ENCODE measurements at places on chromosomes 6 and 20.
A peak's percentile ranks its signal among the peaks of the same experiment; 100 is the strongest.

DNA sequence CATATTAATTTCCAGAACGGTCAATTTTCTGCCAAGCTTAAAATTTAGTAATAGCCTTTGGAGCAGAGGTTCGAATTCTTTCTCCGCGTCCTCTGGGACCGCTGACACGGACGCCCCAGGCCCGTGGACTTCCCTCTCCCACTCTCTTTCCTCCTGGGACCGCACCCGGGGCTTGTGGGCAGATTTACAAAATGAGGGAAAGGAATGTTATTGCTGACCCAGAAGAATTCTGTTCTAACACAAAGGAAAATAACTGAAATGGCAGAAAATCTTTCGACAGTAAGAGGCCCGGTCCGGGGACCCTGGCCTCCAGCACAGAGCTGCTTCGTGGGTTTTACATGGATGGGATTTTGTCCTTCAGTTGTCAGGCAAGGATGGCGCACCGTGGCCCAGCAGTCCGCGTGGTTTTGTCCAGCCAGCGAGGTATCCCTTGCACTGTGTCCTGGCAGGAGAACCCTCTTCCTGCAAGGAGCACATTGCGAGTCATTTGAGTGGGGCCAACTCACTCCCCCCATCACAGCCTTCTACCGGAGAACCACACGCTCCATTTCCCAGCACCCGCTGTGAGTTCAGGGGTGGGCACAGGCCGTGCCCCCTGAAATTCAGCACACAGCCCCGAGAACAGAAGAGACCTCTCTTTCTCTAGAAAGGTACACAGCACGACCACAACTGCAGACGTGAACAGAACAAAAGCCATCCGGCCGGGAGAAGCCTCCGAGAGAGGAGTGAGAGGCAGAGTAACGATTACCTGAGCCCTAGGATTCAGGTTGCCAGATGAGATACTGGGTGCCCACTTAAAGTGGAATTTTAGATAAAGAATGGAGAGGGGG, 106.0 kb upstream of the AFDN start:
- no peak for DNase-seq

DNA sequence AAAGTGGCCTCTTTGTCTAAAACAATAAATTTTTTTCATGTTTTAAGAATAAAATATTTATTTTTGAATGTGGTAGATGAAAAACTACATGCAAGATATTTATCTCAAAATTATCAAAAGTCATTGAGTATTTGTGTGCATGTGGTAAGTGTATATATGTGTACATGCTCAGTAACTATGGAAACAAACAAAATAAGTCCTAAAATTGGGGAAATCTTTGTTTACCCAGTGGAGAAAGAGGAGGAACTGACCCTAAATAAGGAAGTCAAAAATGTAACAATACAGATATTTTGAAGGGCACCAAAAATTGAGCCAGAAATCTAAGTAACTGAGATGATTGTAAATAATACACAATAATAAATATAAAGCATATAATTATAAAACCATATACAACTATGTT, 639.2 kb downstream of the MAFB start:
- DNase-seq, result no peak

DNA sequence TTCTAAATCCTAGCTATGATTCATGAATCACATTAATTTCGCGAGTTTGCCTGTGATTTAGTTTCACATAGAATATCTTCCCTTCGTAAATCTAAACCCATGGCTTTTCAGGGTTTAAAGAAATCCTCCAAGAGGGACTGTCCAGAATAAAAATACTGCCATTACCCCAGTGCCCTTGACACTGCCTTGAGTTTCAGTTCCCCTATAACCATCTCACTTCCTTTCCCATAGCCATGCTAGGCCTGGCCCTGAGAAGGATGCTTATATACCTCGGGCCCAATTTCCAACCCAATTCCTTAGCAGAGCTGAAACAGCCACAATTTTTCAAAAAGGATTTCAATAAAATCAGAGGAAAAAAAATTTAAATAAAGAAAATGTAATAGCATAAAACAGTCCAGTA, 697.3 kb downstream of the FRK start:
- DNase-seq, result no peak

DNA sequence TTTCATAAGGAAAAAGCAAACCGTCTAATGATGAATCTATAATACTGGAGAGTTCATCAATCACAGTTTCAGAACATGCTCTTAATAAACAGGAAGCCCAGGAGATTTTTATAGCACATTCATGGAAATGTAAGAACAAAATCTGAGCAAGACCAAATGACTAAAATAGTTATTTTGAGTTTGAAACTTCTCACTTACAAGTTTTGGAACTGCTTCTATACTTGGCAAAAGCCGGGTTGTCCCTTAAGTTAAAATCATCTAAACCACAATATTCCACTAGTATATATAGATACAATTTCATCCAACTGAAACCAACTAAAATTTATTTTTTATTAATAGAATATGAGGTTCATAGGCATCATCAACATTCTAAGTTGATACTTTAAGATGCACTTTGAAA, 268.2 kb downstream of the PHACTR1 start:
- no peak for DNase-seq

DNA sequence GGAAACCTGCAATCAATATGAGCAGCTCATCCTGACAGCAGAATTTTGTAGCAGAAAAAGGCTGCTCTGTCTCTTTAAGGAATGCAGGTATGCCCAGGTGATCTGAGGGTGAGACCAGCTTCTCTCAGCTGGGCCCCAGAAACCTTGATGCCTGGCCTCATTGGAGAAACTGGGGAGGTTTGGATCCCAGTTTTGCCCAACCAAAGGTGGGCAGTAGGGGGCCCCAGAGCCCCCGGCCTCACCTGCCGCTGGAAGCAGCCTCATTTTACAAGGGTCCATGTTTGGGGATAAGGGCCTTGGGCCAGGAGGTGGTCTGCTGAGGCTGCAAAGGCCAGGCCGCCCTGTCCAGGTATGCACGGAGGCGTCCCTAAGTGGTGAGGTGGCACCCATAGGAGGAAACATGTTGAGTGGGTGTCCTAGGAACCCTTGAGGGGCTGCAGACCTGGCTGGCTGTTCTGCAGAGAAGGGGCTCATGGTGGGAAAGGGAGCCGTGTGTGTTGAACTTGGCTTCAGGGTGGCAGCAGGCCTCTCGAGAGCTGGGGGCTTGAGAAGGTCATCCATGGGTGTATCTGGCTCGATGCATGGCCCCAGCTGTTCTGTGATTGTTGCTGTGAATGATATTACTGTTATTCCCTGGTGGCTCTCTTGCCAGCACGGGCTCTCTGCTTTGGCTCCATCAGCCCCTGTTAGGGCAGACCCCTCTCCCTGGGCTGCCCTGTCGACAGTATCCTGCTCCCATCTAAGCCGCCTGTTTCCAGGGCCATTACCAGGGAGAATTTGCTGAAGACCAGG, 208.4 kb downstream of the CDH4 start:
- DNase-seq, result no peak

- peak; percentile 37 for DNase-seq
These were observed 68.5 kb downstream of the FYN start for GRCh38 chr6:111804627-111805235.

DNA sequence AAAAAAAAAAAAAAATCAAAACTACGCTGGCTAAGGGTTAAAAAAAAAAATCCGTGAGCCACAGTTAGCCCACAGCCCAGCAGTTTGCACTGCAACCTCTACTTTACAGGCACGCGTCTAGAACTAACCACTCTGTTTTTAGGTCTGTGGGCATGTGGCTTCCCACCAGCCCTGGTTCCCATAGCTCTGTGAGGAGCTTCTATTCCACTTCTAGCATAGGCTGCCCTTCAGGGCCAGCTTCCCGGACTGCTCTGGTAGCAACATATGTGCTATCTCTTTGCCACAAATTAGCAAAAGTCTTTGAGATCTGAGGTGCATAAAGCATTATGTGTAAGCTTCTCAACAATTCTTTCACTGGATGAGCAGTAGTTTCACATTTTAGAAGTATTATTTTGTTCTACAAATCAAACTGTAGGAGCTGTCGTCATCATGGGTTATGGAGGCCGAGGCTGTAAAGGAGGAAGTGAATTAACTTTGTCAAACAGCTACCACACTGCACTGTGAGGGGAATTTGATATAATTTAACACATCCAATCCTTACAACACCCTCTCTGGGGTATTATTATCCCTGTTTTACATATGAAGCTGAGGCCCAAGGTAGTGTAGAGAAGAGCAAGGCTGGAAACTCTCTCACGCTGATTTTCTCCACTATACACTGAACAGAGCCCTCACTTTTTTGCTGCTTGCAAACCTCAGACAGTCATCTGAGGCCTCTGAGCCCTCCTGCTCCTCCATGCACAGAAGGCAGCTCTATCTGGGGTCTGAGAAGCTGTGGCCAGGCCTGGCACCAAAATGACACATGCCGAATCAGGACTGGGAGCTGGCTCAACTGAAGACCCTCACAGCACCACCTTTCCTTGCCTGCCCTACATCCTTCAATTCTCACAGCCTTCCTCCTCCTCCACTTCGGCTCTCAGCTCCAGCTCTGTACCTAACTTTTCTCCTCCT, 35.4 kb downstream of the MAN1A1 start:
- no peak for DNase-seq

DNA sequence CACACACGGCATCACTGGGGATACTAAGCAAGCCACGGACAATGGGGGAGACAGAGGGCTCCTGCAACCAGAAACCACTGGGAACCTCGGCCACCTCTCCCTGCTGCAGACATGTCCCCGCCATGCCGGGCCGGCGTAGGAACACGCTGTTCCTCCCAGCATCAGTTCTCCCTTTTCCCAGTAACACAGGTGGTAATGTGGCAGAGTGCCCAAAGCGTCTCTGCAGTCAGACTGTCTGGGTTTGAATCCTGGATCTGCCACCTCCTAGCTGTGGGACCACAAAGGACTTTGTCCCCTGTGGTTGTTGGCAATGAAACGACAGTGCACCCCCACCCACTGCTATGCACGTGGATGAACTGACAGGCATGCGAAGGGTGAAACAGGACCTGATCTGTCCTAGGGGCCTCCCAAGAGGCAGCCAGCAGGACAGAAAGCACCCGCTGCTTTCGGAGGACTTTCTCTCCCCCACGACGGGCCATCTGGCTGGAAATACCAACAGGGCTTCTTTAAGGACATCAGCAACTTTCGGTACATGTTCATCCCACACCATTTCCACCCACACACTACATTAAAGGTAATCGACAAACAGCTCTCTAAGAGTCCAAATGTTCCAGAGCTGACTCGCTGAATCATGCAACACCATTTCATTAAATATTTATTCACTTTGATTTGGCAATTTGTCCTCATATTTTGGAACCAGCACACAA, 74.1 kb downstream of the SULF2 start:
- no peak for DNase-seq

- DNase-seq, result no peak
These were observed 204.3 kb upstream of the CST7 start for GRCh38 chr20:24744747-24745146.

DNA sequence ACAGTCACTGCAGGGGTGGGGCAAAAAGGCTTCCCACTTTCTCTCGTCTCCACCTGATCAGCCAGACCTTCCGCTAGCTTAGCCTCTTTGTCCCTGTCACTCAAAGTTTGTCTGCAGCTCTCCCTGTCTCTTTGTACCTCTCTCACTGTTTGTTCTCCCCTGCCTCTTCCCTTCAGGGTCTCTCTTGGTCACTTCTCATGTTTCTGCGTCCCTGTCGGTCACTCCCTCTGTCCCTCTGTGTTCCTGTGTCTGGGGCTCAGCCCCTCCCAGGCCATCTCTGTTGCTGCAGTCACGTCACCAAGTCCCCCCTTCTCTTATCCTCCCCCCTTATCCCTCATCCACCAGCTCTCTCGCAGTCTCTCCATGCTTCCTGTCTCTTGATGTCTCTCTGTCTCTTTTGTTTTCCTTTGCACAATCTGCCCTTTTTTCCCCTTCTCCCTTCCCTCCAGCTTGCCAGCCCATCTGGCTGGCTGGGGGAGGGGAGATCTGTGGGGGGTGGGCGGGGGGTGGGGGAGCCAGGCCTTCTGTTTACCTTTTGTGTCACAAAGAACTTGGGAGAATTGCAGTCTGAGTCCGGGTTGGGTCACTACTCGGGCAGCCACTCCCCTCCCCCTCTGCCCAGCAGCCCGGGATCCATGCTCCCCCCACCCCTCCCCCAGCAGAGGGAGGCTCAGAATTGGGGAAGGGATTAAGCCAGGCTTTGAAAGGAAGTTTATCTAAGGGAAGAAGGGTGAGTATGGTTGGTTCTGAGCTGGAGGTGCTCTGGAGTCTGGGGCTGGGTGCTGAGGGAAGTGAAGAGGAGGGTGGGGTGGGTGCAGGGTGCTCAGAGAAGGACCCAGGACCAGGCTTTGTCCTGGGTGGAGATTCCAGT, 32.3 kb downstream of the FOXP4 start:
- DNase-seq, result no peak

GRCh38 chr20:62819494-62820174, 2.8 kb downstream of the COL9A3 start:
- no peak for DNase-seq

- DNase-seq, result no peak
These were observed 192.5 kb upstream of the ECI2 start for GRCh38 chr6:4327841-4328240.

DNA sequence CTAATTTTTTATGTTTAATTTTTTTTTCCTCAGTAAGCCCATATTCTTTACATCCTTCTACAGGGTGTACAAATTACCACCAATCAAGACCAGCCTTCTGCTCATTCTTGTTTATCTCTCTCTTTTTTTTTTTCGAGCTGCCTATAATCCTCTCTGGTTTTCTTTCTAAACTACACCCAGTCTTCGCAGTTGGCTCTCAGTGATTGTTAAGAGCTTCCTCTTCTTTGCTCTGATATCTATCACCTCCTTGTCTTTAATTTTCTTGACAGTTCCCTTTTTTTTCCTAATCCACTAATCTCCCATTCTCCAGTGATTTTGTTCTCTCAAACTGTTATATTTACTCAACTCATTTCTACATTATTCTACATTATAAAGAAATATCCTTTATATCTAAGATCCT, 38.5 kb upstream of the PTPRK start:
- no peak for DNase-seq

DNA sequence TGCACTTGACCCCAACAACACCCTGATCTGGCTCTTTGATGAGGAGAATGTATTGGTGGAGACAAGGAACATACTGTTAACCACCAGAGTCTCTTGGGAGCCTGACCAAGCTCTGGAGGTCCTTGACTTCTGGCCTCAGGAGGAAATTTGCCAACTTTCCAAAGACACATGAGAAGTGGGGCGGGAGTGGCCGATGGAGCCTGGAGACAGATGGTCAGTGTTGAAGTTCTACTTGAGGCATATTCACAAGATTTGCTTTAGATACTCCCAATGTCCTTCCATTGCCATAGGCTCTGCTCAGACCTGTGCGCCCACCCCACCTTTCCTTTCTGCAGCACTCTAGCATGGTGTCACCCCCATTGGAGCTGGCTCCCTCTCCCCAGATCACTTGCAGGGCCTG, 241.0 kb downstream of the SLC24A3 start:
- no peak for DNase-seq

- no peak for DNase-seq
These were observed 928.7 kb upstream of the GJE1 start for GRCh38 chr6:141203902-141204575.

GRCh38 chr20:54149765-54150264, 24.0 kb downstream of the CYP24A1 start:
- no peak for DNase-seq

GRCh38 chr20:17227669-17228623, 1.1 kb downstream of the PCSK2 start:
- DNase-seq, result no peak

- DNase-seq, result no peak
These were observed 111.1 kb downstream of the FAM83B start for GRCh38 chr6:54957698-54958097.

- no peak for DNase-seq
These were observed 330.1 kb downstream of the HDGFL1 start for GRCh38 chr6:22899426-22899825.
